ENCODE measurements at places on chromosomes 12 and 14.

DNA sequence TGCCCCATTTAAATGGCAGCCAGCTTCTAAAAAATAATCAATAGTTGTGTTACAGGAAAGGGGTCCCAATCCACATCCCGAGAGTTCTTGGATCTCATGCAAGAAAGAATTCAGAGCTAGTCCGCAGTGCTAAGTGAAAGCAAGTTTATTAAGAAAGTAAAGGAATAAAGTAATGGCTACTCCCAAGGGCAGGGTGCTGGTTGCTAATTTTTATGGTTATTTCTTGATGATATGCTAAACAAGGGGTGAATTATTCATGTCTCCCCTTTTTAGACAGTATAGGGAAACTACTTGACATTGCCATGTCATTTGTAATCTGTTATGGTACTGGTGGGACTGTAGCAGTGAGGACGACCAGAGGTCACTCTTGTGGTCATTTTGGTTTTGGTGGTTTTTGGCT lies 591.3 kb downstream of the LRFN5 start:
- no peak for DNase-seq

DNA sequence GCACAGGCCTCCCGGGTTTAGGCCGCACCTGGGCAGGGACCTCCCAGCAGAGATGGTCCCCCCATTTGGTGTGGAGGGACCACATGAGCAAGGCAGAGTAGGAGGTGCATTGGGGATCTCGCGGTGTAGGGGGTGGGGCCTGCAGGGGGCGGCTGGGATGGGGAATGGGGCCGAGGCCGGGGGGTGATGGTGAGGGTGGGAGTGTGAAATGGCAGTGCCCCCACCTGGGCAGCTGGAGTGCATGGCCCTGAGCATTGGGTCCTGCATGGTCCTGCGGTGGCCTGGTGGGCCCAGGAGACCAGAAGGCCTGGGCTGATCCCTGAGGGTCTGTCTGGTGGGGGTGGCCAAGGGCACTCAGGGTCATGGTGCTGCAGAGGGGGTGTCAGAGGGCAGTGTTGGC lies 111.8 kb downstream of the KIF26A start:
- no peak for DNase-seq

DNA sequence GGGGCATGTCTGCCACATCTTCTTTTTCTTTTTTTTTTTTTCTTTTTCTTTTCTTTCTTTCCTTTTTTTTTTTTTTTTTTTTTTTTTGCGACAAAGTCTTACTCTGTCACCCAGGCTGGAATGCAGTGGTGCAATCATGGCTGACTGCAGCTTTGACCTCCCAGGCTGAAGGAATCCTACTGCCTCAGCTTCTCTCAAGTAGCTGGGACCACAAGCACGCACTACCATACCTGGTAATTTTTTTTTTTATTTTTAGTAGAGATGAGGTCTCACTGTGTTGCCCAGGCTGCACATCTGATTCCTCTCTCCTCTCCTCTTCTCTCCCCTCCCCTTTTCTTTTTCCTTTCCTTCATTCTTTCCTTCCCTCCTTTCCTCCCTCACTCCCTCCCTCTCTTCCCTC lies 18.5 kb downstream of the SLC15A5 start:
- DNase-seq, result no peak

GRCh38 chr14:50528000-50528399 lies 4.4 kb downstream of the MAP4K5 start:
- DNase-seq, result no peak

DNA sequence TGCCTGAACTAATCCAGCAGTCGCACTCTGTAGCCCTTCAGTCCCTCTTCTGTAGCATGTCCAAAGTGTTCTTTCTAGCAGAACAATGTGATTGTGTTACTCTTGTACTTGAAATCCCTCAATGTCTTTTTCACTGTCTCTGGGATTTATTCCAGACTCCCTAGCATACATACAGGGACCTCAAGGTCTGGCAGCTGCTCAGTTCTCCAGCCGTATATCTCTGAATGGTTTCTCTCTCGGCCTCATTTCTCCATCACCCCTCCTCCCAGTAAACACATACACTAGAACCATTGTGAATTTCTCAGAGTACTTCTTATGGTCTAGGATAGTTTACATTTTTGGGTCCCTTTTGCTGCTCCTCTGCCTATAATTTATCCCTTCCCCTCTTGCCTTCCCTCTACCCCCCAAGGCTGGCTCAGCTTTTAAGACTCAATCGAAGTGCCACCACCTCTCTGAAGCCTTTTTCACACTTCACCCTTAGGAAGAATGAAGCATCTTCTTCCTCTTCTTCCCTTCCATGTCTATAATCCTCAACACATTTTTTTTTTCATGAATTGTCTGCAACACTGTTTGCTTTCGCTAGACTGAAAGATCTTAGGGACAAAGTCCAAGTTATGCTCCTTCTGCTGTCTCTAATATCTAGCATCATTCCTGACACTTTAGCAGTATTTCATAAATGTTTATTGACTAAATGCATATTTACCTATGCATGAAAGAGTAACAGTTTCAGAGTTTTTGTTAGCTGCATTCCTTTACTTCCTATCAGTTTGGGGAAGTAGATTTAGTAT lies 446.1 kb downstream of the ZFP36L1 start:
- no peak for DNase-seq

DNA sequence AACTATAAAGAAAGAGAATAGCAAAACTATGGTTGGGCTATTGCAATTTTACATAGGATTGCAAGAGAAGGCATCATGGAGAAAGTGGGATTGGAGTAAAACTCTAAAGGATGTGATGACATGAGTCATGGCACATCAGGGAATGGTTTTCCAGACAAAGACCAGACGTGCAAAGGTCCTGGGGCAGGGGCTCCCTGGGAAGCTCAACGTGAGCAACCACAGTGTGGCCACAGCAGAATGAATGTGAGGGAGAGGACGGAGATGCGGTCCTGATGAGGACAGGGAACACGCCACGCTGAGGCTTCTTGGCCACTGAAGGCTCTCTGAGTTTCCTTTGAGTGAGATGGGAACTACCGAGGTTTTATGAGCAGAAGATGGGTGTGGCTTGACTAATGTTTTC lies 38.2 kb downstream of the FZD10 start:
- DNase-seq, result no peak

DNA sequence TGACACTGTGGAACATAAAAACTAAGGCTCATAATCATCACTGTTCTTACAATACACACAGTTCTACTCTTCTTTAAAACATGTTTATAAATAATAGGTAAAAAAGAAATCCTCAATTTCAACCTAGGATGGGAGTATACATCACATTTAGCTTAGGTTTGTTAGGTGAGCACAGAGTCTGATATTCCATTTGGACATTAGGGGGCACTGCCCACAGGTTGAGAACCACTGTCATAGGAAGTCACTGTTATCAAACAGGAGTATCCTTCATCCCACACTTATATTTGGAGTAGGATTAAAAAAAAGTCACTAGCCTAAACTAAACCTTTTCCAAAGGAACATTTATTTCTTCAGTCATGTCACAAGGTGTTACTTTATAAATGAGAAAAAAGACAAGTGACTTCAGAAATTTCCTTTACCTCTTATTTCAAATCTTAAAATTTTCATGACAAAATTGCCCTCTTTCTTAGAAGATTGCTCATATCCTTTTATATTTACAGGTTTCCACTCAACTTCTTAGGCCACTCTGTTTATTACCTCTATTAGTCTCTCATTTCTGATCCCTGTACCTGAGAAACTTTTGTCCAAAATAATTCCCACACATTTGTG lies 240.6 kb downstream of the CPNE8 start:
- peak; percentile 34 for DNase-seq

DNA sequence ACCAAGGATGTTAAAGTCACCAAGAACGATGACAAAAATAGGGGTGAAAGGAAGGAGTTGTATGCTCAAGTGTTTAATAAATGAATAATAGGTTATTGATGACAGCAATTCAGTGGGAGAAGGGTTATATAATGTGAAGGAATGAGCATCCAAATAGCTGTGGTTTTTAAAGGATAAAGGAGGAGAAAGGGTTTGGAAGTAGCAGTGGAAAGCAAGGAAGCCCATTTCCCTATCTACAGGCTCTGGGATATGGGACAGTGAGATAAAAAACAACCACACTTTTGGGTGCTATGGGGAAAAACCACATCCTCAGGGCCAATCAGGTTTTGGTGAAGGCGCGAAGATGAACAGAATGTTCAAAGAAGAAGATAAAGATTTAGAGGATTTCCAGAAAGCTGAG lies 258.6 kb downstream of the ZFP36L1 start:
- DNase-seq, result no peak

DNA sequence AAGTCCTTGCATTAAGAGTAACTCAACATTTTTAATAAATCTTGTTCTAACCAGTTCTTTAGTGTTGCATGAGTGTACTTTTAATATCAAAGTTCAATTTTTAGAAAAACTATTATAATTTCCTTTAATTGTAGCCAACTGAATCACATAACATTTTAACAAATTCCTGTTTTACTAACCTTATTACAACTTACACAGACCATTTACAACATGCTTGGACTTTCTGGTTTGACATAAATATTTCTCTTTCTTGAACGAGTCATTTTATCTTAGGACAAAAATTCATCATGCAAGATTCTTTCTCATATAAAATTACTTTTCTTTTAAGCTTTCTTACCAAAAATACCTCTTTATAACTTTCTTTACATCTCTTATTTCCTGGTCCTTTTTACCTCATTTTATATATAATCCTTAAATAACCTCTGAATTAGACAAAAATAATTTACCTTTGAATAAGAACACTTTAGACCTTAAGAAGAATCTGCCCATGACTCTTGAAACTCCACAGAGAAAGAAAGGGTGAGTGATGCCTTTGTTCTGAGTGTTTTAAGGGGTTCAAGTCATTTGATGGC lies 3.9 kb downstream of the SLCO1A2 start:
- DNase-seq, result peak; percentile 15

DNA sequence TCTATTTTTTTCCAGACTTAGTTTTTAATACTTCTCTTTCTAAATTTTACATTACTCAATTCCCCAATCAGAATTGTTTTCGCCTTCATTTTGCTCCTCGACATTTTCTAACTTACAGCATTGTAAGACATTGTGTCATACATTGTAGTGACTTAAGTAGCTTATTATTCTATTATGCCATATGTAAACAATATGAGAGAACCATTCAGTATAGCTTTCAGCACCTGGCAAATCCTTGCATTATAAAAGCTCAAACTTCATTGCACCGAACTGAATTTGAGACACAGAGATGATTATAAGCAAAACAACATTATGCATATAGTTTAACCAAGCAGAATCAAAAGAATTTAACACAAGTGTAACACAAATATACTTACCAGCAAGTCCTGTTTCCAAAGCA lies 46.8 kb downstream of the EXOC5 start:
- DNase-seq, result no peak

DNA sequence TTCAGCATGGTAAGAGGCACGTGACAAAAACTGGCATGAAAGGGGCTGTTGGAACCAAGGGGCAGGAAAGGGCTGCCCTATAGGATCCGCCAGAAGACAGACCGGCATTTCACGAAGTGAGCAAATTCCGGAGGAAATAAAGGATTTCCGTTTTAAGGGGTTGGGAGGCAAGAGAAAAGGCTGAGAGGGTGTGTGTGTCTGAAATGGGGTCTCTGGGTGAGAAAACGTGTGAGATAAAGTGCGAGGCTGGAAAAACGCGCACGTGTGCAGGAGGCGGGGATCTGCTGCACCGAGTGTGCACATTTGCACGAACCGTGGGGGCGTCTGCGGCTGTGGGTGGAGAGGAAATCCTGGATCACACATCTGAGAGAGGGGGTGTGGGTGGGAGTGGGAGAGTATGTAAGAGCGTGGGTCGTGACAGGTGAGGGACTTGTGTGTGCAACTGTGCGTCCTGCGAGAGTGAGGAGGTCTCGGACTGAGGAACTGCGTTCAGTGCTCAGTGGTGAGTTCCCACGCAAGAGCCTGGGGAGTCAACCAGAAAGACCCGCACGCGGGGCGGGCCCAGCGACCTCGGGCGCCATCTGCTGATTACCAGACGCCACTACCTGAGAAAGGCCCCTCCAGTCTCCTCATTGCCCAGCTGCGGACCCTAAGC lies 37.0 kb upstream of the P2RX7 start:
- DNase-seq, result peak; percentile 68

DNA sequence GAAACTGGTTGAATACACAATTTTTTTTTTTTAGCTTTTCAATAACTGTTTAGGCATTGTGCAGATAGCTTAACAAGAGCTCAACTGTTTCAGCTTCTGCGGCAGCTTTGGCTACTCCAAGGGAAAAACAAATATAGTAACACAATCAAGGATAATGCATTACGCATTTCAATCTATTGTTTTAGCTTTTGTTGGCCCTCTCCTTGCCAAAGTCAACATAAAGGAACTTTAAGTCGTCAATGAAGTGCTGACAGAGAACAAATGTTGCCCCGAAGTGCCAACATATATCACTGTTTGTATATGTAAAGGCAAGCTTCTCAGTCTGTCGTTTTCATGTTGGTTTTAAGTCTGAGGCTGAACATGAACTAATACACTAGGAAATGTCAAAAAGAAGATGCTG lies 1087.4 kb upstream of the FLRT2 start:
- no peak for DNase-seq

DNA sequence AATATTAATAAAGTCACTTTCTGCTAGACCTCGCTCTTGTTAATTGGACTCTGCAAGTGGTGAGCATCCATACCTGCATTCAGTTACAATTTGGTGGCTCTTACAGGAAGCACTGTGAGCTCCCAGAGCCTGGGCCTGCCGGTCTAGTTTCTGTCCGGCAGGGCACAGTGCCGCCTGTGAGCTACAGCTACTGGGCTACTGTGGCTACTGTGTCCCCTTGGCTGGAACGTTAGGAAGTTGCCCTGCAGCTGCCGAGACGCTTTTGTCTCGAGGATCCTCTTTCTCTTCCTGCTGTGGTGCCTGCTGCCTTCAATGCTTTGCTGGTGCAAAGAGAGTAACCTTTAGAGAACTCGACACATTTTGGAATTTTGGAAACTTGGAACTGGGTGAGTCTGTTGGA lies 44.6 kb upstream of the PTGDR start:
- DNase-seq, result no peak
